Putamen (tissue), 1 donor: ENCODE measurements at places on chromosomes 7 and 10.

DNA sequence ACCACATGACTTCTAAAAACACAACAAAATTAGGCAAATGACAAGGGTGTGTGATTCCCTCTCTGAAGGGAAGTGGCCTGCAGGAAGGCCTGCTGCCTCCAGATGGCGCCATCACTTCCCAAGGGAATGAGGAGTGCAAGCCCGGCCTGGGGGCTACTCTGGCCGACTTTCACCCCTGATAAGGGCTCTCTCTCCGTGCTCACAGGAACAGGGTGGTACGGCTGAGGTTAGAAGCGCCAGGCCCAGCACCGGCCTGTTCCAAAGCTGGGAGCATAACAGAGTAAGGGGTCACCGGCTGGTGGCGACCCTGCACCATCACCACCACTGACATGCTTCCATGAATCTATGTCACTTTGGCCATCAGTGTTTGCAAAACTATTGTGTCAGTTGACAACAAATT is 13.1 kb downstream of the RBP3 start:
- DNase-seq = no peak

DNA sequence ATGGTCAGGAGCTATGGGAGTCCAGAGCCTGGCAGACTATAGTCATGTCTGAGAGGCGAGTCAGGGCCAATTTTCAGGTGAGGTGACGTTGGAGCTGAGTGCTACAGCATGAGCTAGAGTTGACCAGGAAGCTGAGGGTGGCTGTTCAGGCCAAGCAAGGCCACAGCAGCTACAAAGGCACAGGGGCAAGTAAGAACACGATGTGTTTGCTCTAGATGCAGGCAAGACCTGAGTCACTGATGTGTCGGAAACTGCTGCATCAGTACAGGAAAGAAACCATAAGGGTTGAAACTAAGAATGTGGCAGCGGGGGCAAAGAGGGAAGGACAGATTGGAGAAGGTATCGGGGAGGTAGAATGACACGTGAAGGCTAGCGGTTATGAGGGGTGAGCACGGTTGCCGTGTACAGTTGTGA is 11.8 kb upstream of the RRP12 start:
- DNase-seq = no peak

DNA sequence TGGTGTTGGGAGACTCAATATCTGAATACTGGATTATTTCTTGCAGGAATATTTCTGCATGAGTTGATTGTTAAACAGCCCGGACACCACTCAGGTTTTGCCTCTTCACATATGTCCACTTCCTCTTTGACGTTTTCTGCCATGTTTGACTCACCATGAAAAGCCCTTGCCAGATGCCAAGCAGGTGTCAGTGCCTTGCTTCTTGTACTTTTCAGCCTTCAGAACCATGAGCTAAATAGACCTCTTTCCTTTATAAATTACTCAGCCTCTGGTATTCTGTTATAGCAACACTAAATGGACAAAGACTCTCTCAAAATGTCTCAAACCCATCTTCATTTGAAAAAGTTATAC is 24.7 kb upstream of the MACC1 start:
- DNase-seq = no peak

- DNase-seq = no peak
Observed at GRCh38 chr7:78499283-78499682, 700.7 kb downstream of the PHTF2 start.

GRCh38 chr7:18667466-18667865 is 171.9 kb downstream of the HDAC9 start:
- no peak for DNase-seq

GRCh38 chr10:71998840-71999194 is 34.6 kb downstream of the CHST3 start:
- DNase-seq = no peak

- DNase-seq = no peak
Observed at GRCh38 chr7:151175047-151175792, 7.7 kb upstream of the GBX1 start.

DNA sequence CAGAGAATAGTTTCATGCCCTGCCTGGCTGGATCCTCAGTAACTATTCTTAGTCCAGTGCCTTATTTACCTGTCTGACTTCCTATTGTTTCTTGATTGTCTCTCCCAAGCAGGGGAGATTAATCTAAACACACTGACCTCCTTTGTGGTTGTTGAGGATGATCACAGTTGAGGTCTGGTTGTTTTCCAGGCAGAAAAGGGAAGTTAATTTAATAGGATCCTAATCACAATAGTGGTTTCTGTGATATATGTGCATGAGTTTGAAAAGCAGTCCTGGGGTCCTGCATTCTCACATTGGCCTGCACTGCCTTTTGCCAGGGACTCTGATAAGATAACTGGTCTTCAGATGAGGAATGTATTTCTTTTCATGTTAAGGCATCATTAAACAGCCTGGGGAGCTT is 130.1 kb downstream of the SND1 start:
- no peak for DNase-seq

DNA sequence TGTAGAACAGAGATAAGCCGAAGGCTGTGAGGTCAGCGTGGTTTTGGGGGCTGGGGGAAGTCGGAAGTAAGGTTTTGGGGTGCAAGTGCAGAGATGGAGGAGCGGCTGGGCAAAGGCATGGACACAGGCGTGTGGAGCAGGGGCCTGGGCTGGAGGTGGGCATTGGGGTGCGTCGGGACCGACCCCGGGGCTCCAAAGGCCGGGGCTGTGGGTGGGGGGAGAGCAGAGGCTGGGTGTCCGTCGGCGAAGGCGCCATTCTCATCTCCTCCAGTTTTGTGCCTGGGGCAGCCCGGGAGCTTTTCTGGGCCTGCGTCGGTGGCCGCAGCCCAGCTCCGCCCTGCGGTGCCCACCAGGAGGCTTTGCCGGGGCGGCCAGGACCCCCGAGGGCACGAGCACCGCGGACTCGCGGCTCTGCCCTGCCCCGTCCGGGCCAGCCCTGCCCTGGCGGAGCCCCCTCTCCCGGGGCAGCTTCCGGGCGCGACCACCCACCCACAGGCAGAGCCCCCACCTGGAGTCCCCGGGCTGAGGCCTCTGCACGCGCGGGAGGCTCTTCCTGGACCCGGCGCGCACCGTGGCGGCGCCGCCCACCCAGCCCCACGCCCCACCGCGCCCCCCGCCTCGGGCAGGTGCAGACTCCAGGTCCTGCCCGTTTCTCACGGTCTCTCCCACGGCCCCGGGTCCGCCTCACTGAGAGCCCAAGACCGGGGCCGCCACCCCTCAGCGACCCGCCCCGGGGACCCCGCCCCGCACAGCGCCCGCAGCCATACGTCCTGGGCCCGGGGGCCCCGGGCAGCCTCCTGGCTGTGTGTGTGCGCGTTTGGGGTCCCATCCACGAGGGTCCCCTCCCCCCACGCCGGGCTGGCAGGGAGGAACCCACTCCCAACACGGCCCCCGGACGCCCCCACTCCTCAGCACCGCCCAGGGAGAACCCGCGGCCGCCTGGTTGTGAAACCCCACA is 7.7 kb upstream of the SCART1 start:
- no peak for DNase-seq

- DNase-seq = no peak
Observed at GRCh38 chr7:100567751-100568175, 5.9 kb downstream of the SAP25 start.
